ENCODE measurements at places on chromosomes 4 and X. TPM values are rescaled to one million over a fixed set of nuclear protein-coding genes. Genes with fewer than 3 reads are reported as not detected.
A peak's percentile ranks its signal among the peaks of the same experiment; 100 is the strongest.

GRCh38 chrX:49838374-49838773, 9.3 kb downstream of the PAGE4 start:
- DNase-seq = peak; percentile 24

Gene SMIM20
- total RNA-seq = 22.5 TPM

- no peak for DNase-seq
Observed at GRCh38 chr4:26583538-26583864, 383 bp upstream of the TBC1D19 start.

GRCh38 chrX:16145656-16146055, 21.6 kb upstream of the MAGEB17 start:
- DNase-seq = no peak

All from endothelial cell (in vitro differentiated cells).